NB4 (cell line): ENCODE measurements at places on chromosomes 7 and 10.

DNA sequence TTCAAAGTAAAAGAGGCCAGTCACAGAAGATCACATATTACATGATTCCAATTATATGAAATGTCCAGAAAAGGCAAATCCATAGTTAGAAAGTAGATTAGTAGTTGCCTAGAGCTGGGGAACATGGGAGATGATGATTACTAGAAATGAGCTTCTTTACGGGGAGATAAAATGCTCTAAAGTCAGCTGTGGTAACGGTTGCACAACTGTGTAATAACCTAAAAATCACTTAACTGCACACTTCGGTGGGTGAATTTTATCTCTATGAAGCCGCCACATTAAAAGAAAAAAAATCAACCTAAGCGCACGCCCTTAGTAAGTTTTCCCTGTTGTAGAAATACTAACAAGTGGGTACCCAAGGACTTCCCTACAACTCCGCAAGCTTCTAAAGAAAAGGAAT, 15.9 kb downstream of the XRCC2 start:
- no peak for DNase-seq

DNA sequence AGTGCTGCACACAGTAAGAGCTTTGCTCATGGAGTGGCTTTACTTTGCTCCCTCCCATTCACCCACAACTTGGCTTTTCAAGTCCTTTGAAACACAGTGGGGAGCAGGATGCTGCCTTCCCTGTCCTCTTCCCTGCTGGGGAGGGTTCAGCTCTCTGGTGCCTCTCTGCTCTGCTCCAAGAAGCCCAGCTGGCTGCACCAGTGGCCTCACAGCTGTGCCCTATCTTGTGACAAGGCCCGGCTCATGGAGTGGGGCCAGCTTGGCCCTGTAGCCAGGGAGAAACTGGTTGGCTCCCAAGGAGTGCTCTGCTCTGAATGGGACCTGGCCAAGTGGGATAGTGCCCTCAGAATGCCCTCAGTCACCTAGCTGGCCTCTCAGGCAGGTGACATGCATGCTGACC, 212.3 kb upstream of the ZMIZ1 start:
- DNase-seq: no peak

DNA sequence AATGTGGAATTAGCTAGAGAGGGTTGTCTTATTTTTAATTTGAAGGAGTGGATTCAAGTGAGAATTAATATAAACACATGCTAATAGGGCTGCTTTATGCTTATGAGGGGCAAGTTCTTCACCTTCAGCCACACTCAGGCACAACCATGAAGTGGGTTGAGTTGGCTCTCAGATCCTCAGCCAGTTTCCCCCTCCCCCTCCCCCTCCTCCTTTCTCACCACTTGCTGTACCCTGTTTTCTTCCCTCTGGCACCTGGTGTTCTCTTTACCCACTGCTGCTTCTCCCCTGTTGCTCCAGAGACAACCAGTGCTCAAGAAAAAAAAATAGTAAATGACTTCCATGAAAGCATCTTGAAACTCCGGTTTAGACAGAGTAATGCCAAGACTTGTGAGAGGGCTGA, 1083.3 kb downstream of the CNTNAP2 start:
- no peak for DNase-seq

DNA sequence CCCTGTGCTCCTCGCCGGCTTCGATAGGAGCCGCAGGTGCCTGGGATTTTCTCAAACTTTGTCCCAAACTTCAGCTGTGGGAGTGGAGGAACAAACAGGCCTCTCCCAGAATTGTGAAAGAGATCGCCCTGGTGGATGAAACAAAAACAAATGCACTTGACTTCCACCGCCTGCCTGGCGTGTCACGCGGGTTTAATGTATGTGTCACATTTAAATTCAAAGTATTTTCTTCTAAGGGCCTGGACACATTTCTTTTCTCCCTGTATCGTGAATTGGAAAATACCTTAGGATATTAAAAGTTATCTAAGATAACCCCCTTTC, 694 bp upstream of the WASL start:
- DNase-seq: no peak

GRCh38 chr10:130231251-130231741, 95.1 kb downstream of the GLRX3 start:
- DNase-seq: no peak
